ENCODE measurements at places on chromosomes 16 and 17.

- DNase-seq = no peak
Observed at GRCh38 chr16:17166095-17166494, 304.7 kb downstream of the XYLT1 start.

DNA sequence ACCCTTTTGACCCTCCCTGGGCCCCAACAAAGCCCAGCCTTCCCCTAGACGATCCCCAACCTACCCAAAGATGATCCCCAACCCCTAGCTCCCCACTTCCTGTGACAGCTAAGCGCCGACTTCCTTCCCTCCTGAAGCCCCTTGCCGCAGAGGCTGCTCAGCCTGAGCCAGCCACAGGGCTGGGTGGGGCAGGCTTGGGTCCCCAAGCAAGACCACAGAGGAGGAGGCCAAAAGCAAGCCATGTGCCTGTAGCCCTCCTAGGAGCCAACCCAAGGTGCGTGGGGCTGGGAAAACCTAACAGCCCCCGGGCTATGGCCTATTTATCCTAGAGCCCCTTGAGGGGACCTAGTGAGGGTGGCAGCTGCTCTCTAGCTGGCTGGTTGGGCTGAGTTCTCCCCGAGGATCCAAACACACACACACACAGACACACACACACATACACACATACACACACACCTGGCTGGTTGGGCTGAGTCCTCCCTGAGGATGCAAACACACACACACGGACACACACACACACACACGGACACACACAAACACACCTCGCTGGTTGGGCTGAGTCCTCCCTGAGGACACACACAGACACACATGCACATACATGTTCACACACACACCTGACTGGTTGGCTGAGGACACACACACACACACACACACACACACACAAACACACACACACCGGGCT, 4.8 kb downstream of the ARRB2 start:
- peak; percentile 35 for DNase-seq

DNA sequence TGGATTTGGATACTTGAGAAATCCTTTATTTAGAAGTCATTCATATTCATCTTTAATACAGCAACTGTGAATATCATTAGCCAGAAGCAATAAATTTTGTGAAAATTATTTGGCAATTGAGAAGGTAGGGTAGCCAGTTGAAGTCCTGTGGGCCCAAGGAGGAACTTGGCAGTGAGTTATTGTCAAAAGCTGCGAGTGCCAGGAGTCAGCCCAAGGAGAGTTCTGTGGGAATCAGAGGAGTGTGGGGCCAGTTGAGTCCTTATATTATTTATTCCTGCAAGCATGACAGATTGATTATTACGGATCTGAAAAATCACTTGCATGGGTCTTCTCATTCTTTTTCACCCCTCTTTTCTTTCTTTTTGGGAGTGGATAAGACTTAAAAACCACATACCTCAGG, 38.3 kb downstream of the PRKCA start:
- no peak for DNase-seq

- no peak for DNase-seq
Observed at GRCh38 chr17:38534498-38534885, 71.3 kb downstream of the SRCIN1 start.

GRCh38 chr16:57600048-57600835, 28.2 kb upstream of the ADGRG1 start:
- DNase-seq = no peak

- DNase-seq = no peak
Observed at GRCh38 chr17:45867171-45867570, 22.5 kb downstream of the SPPL2C start.

- DNase-seq = no peak
Observed at GRCh38 chr17:47176389-47176826, 12.7 kb downstream of the CDC27 start.

- no peak for DNase-seq
Observed at GRCh38 chr17:17536702-17537101, 40.5 kb upstream of the RASD1 start.
